ENCODE measurements at places on chromosomes 3 and 15.
A peak's percentile ranks its signal among the peaks of the same experiment; 100 is the strongest.

GRCh38 chr15:101162701-101163483, 89.0 kb downstream of the CHSY1 start:
- DNase-seq = no peak

GRCh38 chr3:103968751-103969150, 1398.0 kb upstream of the ALCAM start:
- DNase-seq = no peak

GRCh38 chr3:134615743-134616142, 35.1 kb downstream of the KY start:
- DNase-seq = no peak

DNA sequence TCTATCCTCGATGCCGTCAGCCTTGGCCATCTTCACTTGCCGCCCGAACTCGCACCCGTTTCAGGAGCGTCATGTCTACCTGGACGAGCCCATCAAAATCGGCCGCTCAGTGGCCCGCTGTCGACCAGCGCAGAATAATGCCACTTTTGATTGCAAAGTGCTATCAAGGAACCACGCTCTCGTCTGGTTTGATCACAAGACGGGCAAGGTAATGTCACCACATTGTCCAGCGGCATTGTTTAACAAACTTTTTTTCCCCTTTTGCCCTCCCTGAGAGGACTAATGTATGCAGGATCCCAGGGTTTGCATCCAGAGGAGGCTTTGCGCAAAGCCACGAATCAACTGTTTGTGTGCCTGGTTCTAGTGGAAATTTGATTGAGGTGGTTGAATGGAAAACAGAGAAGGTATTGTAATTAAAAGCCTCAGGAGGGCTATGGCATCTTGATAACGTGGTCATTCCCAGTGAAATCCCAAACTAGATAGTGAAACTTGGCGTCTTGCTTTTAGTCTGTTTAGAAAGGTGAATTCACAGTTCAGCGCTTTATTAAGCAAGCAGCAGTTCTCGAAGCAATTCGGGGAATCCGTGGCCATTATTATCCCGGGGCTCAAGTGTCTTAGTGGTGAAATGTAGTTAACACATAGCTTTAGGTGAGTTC, 1.7 kb downstream of the SLMAP start:
- no peak for DNase-seq

GRCh38 chr3:69085833-69086722, 1.3 kb downstream of the ARL6IP5 start:
- peak; percentile 96 for DNase-seq

DNA sequence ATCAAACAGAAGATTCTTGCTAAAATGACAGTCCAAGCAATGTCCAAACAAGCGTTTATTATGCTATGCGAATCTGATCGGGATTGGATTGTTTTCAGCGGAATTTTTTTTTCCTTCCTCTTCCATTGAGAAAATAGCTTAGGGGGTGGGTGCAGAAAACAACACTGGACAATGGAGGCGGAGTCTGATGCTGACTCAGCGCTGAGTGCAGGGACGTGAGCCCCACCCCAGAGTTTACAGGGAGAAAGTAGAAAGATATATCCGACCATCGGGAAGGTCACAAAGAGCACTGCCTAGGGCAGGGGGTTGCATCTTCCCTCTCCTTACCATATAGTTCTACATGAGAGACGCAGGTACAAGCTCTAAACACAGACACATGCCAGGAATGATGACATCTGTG, 117.0 kb downstream of the FOXP1 start:
- no peak for DNase-seq

All from suprapubic skin (tissue), 4 donors.